HTR-8/SVneo (cell line): ENCODE measurements at places on chromosomes 3 and 15.

DNA sequence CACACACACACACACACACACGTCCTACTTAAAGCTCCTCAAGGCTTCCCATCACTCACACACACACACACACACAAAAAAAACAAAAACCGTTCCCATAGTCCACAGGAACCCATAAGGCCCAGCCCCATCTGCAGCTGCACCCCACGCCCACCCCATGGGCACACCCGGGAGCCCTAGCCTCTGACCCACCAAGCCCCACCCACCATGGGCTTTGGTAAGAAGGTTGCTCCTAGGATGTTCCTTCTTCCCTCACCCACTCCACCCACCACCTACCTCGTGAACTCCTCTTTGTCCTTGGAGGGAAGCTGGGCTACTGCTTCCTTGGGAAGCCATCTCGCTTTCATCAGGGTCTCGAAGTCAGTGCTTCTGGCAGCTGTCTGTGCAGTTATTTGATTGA lies 115.1 kb downstream of the TPRA1 start:
- DNase-seq: no peak

DNA sequence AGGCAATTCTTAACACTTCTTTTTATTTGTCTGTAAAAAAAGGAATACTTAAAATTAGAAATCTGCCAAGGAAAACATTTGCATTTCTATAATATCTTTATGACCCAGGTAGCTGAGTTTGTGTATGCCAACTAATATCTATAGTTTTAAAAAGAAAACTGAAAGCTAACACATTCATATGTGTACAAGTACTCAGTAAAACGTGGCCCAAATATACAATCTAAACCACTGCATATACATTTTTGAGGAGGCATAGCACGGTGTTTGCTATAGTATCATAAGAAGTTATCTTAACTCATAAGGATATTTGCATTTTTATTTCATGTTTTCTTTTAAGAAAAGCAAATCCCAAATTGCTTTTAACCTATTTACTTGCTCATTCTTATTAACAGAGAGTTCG lies 172.7 kb downstream of the ZBTB20 start:
- no peak for DNase-seq

DNA sequence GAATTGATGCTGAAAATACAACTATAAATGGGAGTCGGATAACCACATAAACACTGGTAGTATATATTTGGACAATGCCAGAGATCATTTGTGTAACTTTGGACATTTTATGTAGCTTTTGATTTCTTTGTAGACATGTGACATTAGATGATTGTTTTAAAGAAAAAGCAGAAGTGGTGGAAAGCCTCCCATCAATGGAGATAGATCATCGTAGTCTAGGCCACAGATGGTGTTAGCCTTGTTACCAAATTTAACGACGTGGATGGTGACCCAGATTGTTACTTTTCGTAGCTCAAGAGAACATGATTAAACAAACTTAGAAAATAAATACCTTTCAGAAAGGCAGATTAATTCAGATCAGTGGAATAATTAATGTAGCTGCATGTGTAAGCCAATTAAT lies 8.8 kb downstream of the CACNA1D start:
- DNase-seq: no peak

DNA sequence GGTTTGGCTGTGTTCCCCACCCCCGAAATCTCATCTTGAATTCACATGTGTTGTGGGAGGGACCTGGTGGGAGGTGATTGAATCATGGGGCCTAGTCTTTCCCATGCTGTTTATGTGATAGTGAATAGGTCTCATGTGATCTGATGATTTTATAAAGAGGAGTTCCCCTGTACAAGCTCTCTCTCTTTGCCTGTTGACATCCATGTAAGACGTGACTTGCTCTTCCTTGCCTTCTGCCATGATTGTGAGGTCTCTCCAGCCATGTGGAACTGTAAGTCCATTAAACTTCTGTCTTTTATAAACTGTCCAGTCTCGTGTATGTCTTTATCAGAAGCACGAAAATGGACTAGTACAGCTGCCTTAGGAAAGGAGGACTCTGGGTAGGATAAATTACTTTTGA lies 976.7 kb downstream of the MCTP2 start:
- no peak for DNase-seq

GRCh38 chr3:185912929-185913901 lies 24.6 kb downstream of the TRA2B start:
- no peak for DNase-seq

- no peak for DNase-seq
Measured at GRCh38 chr15:72098040-72098439, 19.9 kb downstream of the MYO9A start.

DNA sequence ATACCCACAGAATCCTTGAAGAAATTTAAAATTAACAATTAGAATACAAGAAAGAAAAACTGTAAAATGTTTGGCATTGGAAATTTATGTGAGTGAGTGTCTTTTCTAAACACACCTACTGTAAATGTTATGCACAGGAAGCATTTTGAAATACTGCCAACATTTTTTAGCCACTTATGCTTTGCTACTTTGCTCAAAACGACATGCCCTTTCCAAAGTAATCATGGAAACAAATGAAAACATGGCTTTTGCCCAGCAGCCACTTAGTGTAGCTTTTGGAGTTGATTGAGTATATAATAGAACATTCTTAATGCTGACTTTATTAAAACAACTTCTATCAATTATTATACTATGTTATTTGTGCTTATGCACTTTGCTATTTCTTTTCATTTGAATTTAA lies 823.0 kb downstream of the CADM2 start:
- DNase-seq: no peak

- no peak for DNase-seq
Measured at GRCh38 chr3:196789885-196790359, 50.3 kb downstream of the PAK2 start.

- DNase-seq: no peak
Measured at GRCh38 chr15:58707397-58707796, 42.1 kb downstream of the ADAM10 start.

DNA sequence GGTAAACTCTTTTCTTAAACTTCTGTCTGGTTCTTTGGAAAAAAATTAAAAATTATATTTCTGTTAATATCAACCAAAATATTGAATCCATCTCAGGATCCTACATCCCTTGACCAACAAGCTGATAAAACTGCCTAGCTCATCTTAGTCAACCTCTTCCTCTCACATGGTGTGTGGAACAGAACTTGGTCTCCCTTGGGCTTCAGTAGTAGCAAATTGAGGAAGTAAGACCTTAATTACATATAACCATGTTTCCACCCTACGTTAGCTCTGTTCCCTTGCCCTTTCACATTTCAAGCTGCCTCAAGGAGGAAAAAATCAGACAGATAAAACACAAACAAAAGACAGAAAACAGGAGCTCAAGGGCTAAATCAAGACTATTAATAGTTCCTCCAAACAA lies 116.4 kb downstream of the GREM1 start:
- DNase-seq: no peak

GRCh38 chr3:140145528-140145927 lies 210.5 kb downstream of the CLSTN2 start:
- no peak for DNase-seq

GRCh38 chr3:180870008-180870699 lies 42.3 kb upstream of the FXR1 start:
- no peak for DNase-seq

GRCh38 chr3:105448338-105448982 lies 81.8 kb downstream of the ALCAM start:
- no peak for DNase-seq

DNA sequence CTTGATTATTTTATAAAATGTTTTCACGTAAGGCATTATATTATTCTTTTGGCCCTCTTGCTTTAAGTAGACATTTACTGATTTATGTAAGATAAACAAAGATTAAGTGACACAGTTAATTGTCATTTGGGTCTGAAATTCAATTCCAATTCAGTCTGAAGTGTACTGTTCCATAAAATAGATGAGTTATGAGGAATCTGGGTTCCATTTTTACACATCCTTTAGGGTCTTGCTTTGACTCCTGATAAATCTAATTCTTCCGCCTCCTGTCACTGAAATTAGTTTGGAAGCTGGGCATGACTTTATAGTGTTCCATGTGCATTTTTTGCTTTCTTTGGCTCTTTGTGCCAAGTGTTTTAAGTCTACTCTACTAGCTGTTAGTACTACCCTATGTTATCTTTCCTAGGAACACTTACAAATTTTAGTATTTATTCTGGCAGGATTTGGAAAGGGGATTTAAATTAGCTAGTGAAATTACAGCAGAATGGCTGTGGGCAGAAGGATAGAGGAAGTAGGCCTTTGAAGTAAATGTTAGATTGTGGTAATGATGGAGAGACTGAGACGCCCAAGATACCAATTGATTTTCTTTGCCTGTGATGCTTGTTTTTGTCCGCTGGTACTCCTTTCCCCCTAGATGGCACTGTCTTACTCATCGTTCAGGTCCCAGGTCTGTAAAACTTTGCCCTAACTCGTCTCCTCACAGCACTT lies 14.3 kb downstream of the ARL8B start:
- no peak for DNase-seq

DNA sequence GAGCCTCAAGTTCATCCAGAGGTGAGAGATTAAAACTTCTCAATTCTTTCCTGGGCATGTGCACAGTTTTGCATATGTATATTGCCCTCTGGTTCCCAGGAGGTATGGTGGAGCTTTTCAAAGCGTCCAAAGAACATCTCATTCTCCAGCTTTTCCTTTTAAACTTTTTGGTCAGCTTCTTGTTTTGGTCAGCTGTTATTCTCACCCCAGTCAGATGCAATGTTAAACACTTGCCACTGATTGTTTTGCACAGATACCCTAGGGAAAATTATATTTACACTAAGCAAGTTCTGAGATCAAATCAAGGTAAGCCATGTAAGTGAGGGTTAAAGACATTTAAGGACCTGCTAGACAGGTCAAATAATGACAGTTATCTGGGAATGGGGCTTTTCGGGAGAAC lies 261.3 kb downstream of the EDEM1 start:
- no peak for DNase-seq

GRCh38 chr3:64460877-64461276 lies 226.9 kb downstream of the ADAMTS9 start:
- DNase-seq: no peak

- DNase-seq: no peak
Measured at GRCh38 chr15:68812069-68812468, 8.6 kb downstream of the ANP32A start.

- no peak for DNase-seq
Measured at GRCh38 chr3:78871048-78871447, 896.8 kb downstream of the ROBO1 start.

- DNase-seq: no peak
Measured at GRCh38 chr15:46646490-46646889, 1011.7 kb downstream of the SQOR start.

- DNase-seq: no peak
Measured at GRCh38 chr3:132378846-132379245, 38.5 kb upstream of the DNAJC13 start.

GRCh38 chr3:72995337-72995736 lies 1.3 kb upstream of the PPP4R2 start:
- DNase-seq: no peak

DNA sequence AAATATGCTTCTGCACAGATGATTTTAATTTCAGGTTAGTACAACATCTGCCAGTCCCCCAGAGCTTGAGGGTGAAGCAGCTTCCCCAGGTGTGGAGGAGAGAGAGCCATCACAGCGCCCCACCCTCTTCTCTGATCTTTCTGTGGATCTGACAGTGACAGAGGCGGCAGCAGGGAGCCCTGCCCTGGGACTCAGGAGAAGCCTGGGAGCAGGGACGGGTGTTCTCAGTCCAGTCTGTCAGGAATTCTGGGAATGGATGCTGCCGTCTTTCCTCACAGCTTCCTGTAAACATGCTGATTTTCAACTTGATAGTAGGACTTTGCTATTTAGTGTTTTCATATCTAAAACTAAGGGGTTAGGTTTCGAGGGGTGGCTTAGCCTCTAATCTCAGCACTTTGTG lies 11.4 kb upstream of the RAB8B start:
- DNase-seq: no peak

DNA sequence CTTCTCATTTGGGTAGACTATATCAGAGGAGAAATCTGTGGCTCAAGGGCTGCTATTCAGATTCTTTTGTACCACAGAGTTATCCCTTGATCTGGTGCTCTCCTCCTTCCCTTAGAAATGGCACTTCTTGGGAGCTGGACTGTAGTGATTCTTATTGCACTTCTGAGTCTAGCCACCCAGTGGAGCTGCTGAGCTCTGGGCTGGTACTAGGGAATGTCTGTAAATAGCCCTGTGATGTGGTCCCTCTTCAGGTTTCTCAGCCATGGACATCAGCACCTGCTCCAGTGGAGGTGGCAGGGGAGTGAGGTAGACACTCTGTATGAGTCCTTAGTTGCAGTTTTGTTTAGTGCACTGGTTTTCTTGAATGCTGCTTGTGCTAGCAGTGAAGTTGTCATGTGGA lies 1292.6 kb downstream of the SI start:
- DNase-seq: peak; percentile 4

GRCh38 chr3:134929976-134930375 lies 134.9 kb downstream of the EPHB1 start:
- no peak for DNase-seq

- DNase-seq: no peak
Measured at GRCh38 chr15:67907184-67907723, 67.4 kb upstream of the RNU6-1 start.

GRCh38 chr3:171226794-171227193 lies 200.3 kb upstream of the SLC2A2 start:
- no peak for DNase-seq

GRCh38 chr15:97236140-97236539 lies 724.4 kb upstream of the ARRDC4 start:
- no peak for DNase-seq

- no peak for DNase-seq
Measured at GRCh38 chr3:45779746-45780735, 16.3 kb downstream of the SLC6A20 start.

GRCh38 chr15:96187341-96188305 lies 142.9 kb upstream of the NR2F2 start:
- no peak for DNase-seq

DNA sequence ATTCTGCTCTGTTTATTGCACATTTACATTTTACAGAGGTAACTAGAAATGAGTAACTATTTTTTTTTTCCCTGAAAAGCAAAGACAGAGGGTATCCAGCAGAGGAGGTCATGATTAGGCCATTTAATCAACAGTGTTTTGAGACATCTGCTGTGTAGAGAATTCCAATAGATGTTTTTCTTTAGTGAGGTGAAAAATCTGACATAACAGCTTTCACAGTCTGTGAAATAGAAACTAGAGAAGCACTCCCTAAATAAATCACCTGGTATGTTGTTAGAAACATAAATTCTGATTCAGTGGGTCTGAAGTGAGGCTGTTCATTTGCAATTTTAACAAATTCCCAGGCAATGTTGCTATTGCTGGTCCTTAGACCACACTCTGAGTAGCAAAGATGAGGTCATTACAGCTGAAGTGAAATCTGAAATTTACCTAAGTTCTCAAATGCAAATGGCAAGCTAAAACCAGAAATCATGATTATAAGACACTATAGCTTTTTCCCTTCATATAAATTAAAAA lies 329.2 kb upstream of the LRRC3B start:
- no peak for DNase-seq

- no peak for DNase-seq
Measured at GRCh38 chr15:44712346-44713005, 1.2 kb downstream of the B2M start.

- no peak for DNase-seq
Measured at GRCh38 chr15:61521953-61522352, 292.9 kb upstream of the RORA start.

GRCh38 chr3:142596726-142597088 lies 514 bp downstream of the PLS1 start:
- no peak for DNase-seq
